AML-193 (cell line): ENCODE measurements at places on chromosomes 1 and 21.
A peak's percentile ranks its signal among the peaks of the same experiment; 100 is the strongest.

- peak; percentile 34 for DNase-seq
These were observed 5.2 kb downstream of the CCN1 start for GRCh38 chr1:85585799-85586198.

GRCh38 chr1:115671176-115671934 is 29.6 kb downstream of the VANGL1 start:
- no peak for DNase-seq

DNA sequence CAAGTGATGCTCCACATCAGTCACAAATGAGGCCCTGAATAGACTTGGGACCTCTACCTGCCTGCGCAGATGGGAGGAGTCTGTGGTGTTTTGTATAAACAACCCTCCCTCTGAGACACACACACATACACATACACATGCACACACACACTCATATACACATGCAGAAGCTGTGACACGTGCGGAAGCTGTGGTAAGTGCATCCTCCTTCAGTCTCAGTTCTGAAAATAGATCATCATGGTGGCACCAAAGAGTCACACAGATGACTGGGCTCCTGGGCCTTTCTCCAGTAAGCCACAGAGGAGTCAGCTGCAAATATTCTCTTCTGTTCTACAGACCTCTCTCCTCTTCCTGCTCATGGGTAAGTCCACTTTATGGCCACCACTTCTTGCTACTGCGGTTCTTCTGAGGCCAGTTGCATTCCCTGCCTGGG is at the start of gene LY9:
Gene LY9, plus strand, starts transcription at position 224 of the 433 bp plus-strand sequence. Its CDS starts 14 bp downstream, at position 238.
- no peak for DNase-seq

DNA sequence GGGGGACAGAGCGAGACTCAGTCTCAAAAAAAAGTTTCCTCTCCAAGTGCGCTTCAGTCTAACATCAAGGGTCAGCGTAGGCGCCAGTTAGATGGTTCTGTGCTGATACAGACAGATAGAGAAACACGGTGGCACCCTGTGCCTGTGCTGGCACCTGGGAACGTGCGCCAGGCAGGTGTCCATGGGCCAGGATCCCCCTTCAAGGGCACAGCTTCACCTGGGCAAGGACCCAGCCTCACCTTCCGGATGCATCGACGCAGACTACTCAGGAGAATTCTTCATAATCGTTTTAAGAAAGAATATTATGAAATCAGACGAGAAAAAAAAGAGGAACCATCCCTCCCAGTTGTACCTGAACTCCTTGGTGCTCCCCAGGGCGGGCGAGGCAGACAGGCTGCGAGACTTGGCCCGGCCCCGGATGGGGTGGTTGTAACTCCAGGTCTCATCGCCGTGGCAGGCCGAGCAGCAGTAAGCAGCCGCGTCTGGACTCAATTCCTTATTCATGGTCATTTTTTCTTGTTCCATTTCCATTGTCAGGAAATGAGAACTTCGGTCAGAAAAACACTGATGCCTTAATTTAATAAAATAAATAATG is 13.3 kb downstream of the NADK start:
- peak; percentile 7 for DNase-seq

GRCh38 chr1:32100807-32101708 is 6.8 kb upstream of the KPNA6 start:
- no peak for DNase-seq
